ENCODE measurements at places on chromosomes 7 and 10.
A peak's percentile ranks its signal among the peaks of the same experiment; 100 is the strongest.

DNA sequence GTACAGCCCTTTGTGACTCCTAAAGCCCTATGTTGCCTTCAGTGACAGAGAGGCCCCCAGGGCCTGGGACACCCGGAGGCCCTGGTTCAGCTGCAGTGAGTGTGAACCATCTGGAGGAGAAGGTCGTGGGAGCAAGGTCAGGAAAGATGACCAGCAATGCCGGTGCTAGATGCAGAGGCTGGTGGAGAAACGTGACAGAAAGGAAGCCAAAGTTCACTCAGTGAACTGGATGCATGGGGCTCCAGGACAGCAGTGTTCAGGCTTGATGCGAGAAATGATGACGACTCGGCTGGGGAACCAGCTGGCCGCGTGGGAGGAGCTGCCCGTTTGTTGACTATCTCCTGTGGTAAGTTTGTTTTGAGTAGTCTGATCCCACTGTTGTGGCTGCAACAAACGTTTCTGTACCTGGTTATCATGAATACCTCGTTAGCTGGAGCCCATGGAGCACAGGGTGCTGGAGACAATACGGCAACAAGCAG, 54.1 kb upstream of the MKRN1 start:
- DNase-seq, result peak; percentile 29

- peak; percentile 47 for DNase-seq
These were observed 13.4 kb downstream of the BRI3 start for GRCh38 chr7:98294798-98295382.

GRCh38 chr10:101287183-101287996, 58.1 kb upstream of the LBX1 start:
- no peak for DNase-seq

GRCh38 chr7:158973440-158973839, 117.1 kb downstream of the DYNC2I1 start:
- no peak for DNase-seq

DNA sequence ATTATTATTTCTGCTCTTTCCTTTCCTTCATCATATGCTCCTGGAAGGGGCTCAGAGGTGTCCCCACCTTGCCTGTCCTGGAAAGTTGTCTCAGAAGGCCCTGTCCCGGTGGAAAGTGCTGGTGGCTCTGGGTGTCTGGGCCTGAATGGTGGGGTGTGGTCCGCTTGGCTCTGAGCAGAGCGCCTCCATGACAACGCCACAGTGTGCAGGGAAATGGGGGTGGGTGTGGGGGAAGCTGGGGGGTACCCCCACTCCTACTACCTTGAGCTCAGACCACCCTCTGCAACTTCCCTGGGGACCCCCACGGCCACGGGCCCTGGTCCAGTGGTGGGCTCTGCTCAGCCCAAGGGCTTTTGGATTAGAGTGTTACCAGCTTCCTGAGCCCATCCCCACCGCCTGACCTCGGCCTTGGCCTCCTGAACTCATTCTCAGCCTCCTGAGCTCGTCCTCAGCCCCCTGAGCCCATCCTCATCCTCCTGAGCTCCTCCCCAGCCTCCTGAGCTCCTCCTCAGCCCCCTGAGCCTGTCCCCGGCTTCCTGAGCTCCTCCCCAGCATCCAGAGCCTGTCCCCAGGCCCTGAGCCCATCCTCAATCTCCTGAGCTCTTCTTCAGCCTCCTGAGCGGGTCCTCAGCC, 106.4 kb upstream of the FAM20C start:
- DNase-seq, result no peak

DNA sequence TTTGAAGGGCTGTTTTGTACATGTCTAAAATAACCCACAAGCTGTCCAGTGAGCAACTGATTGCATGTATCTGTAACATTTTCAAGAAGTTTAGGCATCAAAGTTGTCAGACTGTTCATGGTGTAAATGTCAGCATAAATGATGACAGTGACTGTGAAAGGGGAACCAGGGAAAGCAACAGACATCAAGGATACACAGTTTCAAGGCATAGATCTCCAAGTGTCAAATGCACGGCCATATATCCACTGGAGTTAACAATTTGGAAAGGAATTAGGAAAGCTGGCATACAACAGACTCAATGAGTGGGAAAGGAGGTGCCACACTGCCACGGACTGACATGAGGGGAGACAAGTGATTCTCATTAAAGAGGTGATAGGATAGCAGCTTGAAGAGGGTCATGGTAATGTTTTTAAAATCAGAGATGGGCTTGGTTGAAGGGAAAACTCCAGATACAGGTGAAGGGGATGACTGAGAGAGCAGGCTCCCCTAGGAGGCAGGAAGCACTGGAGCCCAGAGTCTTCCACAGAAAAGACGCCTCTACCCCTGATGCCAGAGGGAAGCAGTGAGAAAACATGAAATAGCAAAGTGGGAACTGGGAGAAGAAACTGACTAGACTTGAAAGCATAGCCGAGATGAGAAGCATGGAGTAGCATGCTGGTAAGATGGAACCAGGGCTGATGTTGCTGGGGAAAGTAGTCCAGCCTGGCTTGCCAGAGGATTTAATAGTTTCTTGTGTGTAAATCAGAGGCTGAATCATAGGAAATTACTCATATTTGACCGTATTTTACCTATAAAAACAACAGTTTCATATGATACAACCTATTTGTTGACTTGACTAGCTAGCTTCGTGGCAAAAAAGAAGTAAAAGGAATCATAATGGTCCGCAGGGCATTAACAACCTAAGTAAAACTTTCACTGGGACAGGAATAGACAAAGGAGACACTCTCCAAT, 18.6 kb downstream of the NSMCE4A start:
- peak; percentile 73 for DNase-seq
